ENCODE measurements at places on chromosomes 1 and 21.

GRCh38 chr21:38986406-38986805 is 180.7 kb downstream of the ETS2 start:
- DNase-seq, result no peak

DNA sequence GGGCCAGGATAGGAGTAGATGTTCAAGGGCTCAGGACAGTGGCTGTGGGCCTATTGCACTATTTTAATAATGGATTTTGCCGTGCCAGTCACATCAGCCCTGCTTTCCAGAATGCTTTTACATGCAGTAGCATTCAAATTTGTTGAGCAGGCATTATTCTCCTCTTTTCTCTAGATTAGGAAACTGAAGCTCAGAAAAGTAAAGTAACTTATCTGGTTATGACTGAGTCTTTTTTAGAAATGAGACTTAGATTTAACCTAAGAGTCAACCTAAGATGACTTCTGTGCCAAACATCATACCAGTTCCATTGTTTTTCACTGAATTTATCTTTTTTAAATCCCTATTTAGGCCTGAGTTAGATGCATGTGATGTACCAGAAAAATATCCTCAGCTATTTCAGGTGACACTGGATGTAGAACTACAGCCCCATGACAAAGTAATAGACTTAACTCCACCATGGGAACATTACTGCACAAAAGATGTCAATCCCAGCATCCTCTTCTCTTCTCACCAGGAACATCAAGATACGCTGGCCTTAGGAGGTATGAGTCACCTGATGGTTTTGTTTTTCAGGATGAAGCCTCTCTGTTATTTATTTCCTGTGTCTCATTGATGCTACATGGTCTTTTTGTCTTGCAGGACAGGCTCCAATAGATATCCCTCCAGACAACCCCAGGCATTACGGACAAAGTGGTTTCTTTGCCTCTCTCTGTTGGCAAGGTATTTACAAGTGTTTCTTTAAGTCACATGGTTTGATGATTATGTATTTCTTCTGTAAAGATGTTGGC is 31.4 kb upstream of the LEPR start:
- no peak for DNase-seq

- no peak for DNase-seq
These were observed 10.6 kb upstream of the UAP1 start for GRCh38 chr1:162550925-162551324.

DNA sequence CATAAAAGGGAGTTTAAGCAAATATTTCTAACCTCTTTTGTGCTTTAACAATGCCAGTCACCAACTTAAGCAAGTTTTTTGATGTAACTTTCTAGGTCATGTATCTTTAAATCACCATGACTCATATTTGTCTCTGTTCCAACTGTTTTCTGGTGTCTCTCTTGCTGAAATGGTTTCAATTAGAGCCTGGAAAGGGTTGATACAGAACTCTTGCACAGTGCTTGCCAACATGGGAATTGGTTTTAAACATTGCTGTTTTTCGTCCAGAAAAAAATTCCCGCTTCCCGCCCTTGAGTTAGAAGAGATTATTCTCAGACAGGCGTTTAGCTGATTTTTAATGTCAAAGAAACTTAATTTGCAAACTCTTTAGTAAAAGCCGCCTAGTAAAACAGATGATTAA is 46.4 kb upstream of the SLC22A15 start:
- no peak for DNase-seq

DNA sequence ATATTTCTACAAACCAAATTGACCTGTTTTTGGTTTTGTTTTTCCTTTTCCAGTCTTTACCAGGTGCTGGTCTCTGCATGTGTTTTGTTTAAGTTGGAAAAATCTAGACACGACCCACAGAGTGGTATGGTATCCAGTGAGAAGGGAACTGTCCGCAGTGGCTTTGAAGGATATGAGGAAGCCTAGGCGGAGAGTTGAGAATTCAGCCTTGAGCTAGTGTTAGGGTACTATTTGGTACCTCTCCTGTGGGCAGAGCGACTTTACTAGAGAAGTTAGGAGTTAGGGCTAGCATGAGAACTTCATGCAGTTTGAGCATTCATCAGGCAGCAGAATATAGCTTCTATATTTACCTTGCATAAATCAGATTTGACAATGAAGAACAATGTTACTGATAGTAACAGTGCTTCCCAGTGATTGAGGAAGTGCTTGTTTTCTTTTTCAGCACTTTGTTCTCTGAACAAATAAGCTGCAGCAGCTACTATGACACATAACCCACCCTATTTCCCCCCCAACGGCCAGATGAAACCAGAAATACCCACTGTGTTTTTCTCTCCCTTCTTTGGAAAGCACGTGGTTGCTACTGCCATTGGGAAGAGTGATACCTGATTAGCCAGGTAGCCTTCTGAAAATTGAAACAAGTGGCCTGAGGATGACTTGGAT is 19.0 kb downstream of the MRPS6 start:
- no peak for DNase-seq

DNA sequence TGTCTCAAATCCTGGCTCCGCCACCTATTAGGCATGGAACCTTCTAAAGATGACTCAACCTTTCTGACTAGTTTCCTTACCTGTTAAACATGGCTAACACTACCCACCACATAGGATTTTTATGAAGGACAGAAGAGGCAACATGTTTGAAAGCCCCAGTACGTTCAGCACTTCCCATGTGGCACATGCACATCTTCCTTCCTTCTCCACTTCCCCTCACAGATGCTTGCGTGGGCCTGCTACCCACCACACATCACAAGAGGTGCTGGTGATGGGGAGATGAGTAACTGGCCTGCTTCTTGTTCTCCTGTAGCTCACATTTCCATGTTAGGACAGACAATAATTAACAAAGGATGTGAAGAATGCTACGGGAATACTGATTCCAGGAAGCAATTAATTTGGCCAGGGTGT is 7.1 kb downstream of the ZBTB21 start:
- DNase-seq, result peak; percentile 22

DNA sequence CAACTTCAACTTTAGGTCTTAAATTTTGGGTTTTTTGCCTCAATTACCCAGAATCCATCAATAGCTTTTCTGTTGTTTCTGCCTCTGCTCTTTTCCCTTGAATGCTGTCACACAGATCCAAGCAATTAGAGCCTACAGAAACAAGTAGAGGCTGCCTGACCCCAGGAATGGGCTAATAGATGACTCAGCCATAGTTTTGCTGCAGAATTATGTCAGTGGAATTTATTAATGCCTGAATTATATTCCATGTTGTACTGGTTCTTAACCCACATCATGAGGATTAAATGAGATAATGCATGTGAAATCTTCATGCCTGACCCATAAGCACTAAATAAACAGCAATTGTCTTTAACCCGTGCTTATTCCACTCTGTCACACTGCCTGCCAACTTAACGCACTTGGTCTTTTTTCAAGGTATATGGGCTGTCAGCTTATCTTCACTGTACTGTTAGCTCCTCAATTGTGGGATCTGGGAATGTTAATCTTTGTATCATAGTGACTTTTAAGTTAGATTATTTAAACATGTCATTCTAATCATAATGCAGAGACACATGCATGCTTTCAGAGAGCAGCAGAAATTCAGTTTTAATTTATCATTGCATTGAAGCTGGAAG is 213.3 kb downstream of the ROR1 start:
- DNase-seq, result no peak

GRCh38 chr1:165173409-165173808 is 183.1 kb downstream of the LMX1A start:
- no peak for DNase-seq

GRCh38 chr1:201310986-201311355 is 27.7 kb downstream of the PKP1 start:
- DNase-seq, result no peak

- DNase-seq, result no peak
These were observed 92.6 kb downstream of the ATG4C start for GRCh38 chr1:62876535-62876934.

GRCh38 chr1:49397086-49397485 is 620.4 kb upstream of the BEND5 start:
- no peak for DNase-seq

DNA sequence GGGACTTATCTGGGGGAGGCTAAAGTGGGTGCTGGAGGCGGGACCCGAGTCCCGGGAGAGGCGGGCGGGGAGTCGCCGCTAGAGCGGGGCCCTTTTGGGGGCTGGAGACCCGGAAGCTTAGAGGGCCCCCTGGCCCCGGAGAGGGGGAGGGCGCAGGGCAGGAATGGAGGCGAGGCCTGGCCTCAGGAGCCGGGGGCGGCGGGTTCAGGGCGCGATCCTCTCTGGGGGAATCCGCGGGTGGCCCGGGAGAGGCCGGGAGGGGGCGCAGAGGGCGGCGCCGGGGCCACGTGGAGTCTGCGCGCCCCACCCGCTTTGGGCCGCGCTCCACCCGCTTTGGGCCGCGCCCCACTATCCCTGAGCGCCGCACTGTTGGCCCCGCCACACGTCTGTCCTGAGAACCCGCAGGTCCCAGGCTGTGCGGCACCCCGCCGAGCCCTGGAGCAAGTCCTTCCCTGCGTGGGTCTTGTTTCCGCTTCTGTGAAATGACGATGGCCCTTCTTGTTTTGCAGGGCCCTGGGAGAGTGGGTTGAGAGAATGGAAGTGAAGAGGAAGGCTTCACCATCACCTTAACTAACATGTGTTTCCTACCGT is 84.4 kb downstream of the NKAIN1 start:
- peak; percentile 54 for DNase-seq

GRCh38 chr1:204348722-204349121 is 11.0 kb downstream of the PLEKHA6 start:
- DNase-seq, result no peak

- DNase-seq, result no peak
These were observed 88.2 kb downstream of the DMRTA2 start for GRCh38 chr1:50335036-50335435.

- DNase-seq, result no peak
These were observed 21.1 kb downstream of the ROR1 start for GRCh38 chr1:63794939-63795378.

- no peak for DNase-seq
These were observed 71.4 kb upstream of the ZBTB40 start for GRCh38 chr1:22380024-22380785.

GRCh38 chr1:184164536-184164935 is 113.0 kb downstream of the TSEN15 start:
- no peak for DNase-seq

DNA sequence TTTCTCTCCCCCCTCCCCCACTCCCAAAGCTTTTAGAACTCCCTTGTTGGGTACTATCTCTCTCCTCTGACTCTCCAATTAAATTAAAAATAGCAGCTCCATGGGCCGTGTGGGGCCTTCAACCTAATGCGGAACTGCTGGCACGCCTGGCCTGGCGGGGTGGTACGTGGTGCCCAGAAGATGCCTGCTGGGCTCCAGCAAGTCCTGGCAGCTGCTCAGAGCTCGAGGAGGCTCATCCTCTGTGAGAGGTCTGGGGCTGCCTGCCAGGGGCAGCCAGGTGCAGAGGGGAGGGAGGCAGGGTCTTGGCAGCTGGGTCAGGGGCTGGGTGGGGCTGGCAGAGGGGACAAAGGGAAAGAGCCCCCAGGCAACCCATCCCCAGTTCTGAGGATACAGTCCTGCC is 74.4 kb downstream of the ACTL8 start:
- DNase-seq, result no peak

GRCh38 chr1:216389774-216390173 is 33.5 kb downstream of the USH2A start:
- DNase-seq, result no peak

- no peak for DNase-seq
These were observed 42.1 kb downstream of the HOOK1 start for GRCh38 chr1:59856725-59857338.

- DNase-seq, result no peak
These were observed 514.0 kb upstream of the TMPRSS15 start for GRCh38 chr21:18917622-18918021.

DNA sequence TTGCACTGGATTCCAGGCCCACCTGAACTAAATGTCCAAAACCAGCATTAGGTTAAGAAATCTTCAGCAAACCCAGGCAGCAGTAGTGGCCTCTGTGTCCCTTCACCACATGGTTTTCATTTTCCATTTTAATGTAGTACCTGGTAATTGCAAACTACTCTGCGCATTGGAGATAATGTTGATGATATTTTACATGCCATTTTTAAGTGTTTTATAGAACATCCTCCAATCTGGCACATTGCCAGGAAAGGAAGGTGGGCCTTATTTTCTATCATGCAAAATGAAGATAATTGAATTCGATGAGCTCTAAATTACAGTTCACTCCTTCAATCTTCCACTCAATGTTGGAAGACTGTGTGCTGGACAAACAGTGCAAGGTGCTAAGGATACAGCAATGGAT is 89.5 kb downstream of the ZC3H11B start:
- DNase-seq, result no peak

- DNase-seq, result no peak
These were observed 33.8 kb downstream of the ZBTB40 start for GRCh38 chr1:22485431-22485830.

- DNase-seq, result no peak
These were observed 14.6 kb downstream of the TRIM46 start for GRCh38 chr1:155188268-155188667.

DNA sequence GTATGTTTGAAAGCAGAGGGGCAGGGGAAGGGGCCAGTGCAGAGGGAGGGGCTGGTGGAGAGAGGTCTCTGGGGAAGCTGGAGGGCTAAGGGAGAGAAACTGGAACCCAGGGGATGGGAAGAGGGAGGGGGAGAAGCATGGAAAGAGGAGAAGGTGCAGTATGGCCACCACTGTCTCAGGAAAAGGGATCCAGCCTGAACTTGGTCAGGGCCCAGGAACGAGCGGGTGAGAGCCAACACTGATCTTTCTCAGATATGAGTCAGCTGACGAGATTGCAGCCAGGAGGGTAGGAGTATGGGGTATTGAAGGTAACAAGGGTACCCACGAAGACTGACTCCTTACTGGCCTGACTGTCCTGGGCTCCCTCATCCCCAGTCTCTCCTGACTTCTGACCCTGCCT is 18.0 kb downstream of the TIE1 start:
- DNase-seq, result no peak

All from activated T-cell treated with anti-CD3 and anti-CD28 coated beads for 24 hours (primary cell).